ENCODE measurements at places on chromosomes 12 and 14.

- no peak for DNase-seq
These were observed 6.7 kb upstream of the KRT75 start for GRCh38 chr12:52440821-52441319.

DNA sequence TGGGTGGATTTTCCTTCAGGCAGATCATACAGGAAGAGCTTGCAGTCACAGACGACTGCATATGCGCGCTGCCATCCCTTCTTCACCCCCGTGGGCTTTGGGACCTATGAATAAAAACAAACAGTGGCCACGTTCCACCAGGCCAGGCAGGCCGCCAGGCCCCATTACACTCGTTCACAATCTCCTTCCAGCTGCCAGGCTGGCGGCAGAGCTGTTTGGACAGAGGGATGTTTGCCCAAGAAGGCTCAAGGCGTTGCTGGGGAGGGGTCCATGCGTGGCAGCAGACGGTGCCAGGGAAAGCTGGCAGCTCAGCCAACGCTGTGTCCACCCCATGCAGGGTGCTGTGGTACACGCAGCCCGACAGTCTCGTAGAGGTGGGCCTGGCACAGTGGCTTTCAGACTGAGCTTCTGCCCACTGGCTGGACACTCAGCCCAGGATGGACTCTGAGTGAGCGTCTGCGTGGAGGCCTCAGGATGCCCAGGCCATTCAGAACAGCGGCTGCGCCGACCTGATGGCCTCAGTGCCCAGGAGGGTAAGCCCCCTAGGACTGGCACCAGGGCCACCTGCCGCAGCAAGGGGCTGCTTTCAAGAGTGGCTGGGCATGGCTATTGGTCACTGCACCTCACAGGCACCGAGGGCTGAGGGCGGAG, 27.5 kb downstream of the AMN start:
- peak; percentile 10 for DNase-seq

DNA sequence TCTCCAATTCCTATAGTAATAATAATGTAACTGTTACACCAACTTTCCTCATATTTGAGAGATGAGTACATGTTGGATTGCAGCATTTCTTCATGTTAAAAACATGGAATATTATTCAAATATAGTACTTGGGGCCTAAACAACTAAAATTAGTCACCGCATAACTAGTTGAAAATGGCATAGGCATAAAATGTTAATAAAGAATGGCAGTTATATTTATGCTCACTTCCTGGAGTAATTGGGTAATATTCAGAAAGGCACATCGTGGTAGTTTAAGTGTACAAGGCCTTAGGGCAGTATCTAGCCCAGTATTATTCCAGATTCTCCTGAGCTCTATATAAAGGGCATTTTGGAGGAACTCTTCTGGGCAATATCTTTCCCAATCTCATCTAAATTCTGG, 46.0 kb downstream of the ERGIC2 start:
- DNase-seq: no peak

GRCh38 chr12:124761871-124762270, 101.8 kb downstream of the SCARB1 start:
- DNase-seq: no peak

DNA sequence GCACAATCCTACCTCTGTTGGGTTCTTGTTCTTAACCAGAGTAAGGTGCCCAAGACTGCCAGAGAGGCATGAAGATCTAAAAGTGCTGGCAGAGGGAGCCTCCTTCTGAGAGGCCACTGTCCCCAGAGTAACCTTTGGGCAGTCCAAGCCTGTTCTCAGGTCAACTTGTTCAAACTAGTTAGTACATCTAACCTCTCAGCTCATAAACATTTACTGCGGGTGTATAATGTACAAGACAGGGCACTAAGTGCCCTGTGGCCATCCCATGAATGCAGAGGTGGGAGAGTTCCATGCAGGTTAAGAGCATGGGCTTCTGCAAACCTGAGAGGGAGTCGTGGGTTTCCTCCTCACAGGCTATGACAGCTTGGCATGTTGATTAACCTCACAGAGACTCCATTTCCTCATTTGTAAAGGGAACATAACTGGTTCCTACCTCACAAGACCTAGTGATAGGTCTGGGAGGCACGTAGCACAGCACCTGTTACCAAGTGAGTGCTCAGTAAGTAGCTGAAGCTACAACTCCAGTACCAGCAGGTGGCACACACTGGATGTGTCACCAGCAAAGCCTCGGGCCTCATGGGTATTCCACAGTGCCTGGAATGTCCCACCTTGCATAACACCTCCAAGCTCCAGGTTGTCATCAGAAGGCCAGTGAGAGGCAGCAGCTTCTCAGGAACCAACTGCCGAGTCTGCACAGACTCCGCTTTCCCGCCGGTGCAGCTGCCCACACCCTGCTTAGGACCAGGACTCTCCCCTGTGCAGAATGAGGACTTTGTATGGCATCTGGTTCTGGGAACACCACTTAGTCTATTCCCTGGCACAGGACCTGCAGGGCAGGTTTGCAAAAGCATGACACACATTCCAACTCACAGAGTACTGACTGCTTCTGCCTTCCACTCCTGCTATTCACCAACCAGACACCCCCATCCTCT, 4.4 kb downstream of the VDR start:
- no peak for DNase-seq

- DNase-seq: peak; percentile 5
These were observed 87.2 kb upstream of the FGD4 start for GRCh38 chr12:32312049-32312670.

GRCh38 chr12:9741726-9742125, 8.8 kb upstream of the CLECL1 start:
- DNase-seq: no peak

DNA sequence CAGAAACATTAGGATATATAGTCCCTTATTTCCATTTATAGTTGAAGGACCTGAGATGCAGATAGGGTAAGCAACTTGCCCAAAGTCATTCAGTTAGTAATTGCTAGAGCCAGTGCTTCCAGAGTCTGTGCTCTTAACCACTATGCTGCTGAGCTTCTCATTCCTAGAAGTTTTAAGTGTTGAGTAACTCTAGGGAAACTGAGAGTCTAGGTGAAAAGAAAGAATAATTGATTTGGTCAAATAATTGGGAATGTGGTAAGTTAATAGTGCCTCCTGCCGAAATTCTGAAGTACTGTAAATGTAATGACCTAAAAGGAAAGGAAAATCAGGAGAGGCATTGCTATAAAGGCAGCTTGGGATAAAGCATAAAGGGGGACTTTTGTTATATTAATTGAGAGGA, 14.1 kb downstream of the PYROXD1 start:
- DNase-seq: no peak

GRCh38 chr12:56591126-56591525, 39.0 kb downstream of the BAZ2A start:
- peak; percentile 52 for DNase-seq

GRCh38 chr12:4424422-4424821, 21.2 kb downstream of the FGF6 start:
- DNase-seq: no peak

GRCh38 chr12:105445249-105445648, 114.8 kb downstream of the C12orf75 start:
- no peak for DNase-seq

- no peak for DNase-seq
These were observed 107.8 kb downstream of the VCPKMT start for GRCh38 chr14:50008562-50008961.

DNA sequence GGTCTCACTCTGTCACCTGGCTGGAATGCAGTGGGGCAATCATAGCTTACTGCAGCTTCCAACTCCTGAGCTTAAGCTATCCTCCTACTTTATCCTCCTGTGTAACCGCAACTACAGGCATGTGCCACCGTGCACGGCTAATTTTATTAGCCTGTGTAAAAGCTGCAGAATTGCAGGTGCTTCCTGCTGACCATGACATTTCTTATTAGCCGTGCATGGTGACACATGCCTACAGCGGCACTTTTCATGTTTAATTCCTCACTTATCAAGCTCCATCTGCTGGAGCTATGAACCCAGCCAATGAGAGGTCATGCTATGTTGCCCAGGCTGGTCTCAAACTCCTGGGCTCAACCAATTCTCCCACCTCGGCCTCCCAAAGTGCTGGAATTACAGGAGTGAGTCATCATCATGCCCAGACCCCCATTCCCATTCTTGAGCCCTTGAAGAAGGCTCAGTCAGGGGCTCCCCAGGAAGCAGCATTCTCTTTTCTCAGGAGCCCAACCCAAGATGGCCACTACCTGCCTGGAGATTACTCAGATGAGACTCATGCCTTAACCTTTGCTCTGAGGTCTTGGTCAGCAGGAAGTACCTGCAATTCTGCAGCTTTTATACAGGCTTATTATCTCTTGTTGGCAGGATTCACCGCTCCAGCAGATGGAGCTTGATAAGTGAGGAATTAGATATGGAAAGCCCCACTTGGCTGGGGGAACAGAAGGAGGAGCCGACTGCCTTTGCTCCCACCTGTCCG, 503.2 kb downstream of the MED13L start:
- no peak for DNase-seq

GRCh38 chr12:130876758-130877157, 4.9 kb downstream of the RAN start:
- no peak for DNase-seq

GRCh38 chr14:104942586-104942985, 17.9 kb downstream of the PLD4 start:
- no peak for DNase-seq

GRCh38 chr12:77782766-77783165, 47.9 kb upstream of the NAV3 start:
- DNase-seq: no peak

DNA sequence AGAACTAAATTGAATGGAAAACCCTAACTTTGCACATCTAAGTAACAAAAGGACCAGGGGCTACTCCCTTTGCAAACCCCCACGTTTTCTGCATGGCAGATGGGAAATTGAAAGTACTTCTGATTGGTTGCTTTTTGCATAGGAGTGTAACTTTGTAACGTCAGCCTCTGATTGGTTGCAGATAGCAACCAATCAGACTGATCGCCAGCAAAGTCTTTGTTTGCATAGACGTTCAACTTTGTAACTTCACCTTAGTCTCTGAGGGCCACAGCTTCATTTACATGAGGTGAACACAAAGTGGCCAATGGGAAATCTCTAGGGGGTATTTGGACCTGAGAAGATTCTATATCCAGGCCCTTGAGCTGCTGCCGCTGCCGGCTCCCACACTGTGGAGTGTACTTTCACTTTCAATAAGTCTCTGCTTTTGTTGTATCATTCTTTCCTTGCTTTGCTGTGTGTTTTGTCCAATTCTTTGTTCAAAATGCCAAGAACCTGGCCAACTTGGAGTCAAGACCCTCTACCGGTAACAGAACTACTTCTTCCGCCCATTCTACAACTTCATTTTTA, 102.5 kb upstream of the PRICKLE1 start:
- no peak for DNase-seq

GRCh38 chr12:111330800-111331752, 37.8 kb downstream of the PHETA1 start:
- no peak for DNase-seq

DNA sequence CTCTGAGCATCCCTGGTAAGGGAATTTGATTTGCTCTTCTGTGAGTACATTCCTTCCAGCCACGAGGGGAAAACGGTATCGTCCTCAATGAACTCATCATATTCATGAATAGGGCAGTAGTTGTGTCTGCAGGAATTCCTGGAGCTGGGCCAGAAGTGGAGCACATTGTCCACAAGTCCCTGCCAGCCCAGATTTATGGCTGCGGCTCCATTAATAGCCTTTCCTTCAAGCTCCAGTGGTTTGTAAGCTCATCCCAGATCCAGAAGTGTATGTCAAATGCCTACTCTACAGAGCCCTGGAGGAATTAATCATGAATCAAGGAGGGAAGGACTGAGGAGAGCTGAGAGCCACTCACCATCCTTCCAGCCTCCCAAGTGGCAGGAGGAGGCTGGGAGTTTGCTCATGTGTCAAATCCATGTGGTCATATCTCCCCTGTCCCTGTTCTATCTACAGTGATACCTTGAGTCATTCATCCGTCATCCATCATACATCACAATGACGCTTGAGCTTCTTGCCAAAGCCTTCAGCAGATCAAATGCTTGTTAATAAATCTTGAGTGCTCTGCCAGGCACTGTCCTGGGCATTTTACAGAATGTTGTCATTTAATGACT, 65.5 kb downstream of the SVOP start:
- DNase-seq: peak; percentile 82

DNA sequence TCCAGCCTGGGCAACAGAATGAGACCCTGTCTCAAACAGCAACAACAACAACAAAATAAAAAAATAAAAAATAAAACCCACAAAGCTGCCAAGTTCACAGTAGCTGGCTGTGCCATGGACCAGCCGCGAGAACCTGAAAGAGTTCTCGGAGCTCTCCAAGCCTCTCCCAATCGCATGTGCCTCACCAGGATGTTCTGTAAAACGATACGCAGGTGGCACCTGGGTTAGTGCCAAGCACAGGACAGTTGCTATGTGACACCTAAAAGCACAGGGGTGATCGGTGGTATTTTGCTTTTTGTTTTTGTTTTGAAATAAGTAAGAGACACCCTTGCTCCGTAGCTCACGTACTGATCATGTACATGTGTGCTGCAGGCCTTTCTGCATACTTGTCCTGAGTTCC, 52.4 kb downstream of the RFLNA start:
- no peak for DNase-seq

DNA sequence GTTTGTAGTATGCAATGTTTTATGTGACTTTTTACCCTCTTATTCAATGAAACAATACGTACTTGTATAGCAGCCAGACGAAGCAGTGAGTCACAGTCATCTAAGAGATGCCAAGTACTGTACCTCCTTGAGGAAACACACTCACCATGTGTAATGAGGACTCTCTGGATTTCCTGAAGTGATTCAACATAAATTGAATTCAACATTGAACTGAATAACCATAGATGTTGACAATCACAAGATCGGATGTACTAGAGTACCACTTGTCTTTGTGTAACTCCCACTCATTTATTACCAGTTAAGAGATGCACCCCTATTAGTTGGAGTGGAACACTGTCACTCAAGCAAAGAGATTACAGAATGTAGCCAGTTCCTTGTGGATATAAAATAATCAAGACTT, 175.2 kb upstream of the HMGA2 start:
- no peak for DNase-seq

GRCh38 chr12:58764100-58764953, 156.0 kb downstream of the LRIG3 start:
- no peak for DNase-seq

- no peak for DNase-seq
These were observed 37.8 kb upstream of the FICD start for GRCh38 chr12:108477055-108477880.

GRCh38 chr14:58919217-58919616, 269.2 kb upstream of the DAAM1 start:
- no peak for DNase-seq

DNA sequence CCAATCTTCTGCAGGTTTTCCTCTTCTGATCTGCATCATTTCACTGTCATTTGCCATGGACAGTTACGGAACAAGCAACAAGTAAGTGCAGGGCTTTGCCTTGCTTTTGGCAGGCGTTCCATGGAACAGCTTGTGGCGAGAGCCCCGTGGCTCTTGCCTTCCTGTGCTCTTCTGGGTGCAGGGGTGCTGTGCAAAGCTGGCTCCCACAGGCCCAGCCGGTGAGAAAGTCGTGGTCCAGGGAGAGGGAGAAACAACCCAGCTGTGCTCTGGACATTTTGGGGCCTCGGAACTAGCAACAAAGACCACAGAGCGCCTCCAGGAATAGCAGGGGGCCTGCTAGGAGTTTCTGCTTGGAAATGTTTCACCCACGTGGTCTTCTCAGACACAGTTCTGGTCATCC, 164.7 kb downstream of the ADGRD1 start:
- no peak for DNase-seq

GRCh38 chr14:104601786-104602185, 2.8 kb downstream of the TMEM179 start:
- DNase-seq: no peak
